ENCODE measurements at places on chromosomes 13 and 19.
A peak's percentile ranks its signal among the peaks of the same experiment; 100 is the strongest.

DNA sequence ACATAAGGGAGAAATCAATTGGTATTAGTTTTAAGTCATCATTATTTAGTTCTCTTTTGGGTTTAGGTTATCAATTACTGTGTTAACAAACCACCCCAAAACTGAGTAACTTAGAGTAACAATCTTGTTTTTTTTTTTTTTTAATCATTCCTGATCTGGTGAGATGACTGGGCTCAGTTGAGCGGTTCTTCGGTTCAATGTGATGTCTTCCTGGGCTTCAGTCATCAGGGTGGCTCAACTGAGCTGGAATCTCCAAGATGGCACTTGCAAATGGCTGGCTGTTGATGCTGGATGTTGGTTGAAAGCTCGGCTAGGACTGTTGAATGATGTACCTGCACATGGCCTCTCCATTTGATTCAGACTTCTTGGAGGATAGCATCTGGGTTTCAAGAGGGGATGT lies 3.2 kb upstream of the TARM1 start:
- no peak for DNase-seq

- no peak for DNase-seq
Measured at GRCh38 chr13:78129823-78130222, 211.2 kb upstream of the EDNRB start.

DNA sequence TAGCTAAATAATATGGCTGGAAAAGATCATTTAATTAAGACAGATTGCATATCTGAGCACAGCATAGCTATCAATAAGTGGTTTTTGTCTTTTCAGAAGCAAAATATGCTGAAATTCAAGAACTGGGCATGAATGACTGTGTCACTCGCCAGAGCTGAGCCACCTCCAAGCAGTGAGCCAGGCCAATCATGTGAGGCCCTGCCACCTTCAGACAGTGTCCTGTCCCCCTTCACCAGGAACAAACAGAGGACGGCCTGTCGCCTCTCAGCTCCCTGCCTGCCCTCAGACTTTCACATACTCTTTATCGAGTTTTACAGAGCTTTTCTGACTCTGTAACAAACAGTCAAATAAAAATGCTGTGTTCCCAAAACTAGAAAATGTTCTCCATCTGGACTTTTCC lies 171.0 kb upstream of the TSC22D1 start:
- no peak for DNase-seq

- DNase-seq: no peak
Measured at GRCh38 chr19:15732388-15732787, 4.6 kb downstream of the OR10H2 start.

- DNase-seq: peak; percentile 5
Measured at GRCh38 chr13:106846571-106847448, 278.9 kb upstream of the ARGLU1 start.

DNA sequence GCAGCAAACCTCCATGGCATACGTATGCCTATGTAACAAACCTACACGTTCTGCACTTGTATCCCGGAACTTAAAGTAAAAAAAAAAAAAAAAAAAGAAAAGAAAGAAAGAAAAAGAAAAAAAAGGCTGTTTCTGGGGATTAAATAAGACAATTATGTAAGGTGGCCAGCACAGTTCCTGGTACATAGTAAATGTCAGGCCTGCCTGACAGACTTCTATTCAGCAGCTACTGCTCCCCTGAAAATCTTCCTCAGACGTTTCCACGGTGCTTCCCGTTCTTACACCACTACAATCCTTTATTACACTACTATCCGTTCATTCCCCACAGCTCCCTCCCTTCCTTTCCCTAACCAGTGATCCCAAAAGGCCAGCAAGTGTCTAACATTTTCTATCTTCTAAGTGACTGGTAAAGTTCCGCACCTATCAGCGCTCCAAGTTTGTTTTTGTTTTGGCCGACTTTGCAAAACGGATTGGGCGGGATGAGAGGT lies 636 bp upstream of the RB1 start:
- no peak for DNase-seq

DNA sequence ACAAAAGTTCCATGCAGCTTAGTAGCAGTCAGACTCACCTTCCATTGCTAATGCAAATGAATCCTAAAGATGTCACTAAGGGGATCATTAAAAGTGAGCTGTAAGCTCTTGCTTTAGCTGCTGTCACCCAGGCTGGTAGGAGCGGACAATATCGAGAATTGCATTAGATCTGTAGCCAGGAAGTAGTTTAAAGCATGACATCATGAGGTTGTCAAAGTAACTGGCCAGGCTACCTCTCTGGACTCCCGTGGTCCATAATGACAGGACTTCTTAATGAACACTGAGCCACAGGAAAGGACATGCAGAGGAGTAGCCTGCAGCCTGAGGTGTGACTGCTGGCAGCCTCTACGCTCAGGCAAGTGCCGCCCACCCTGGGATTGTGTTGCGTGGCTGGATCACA lies 522.3 kb upstream of the NBEA start:
- no peak for DNase-seq

- peak; percentile 72 for DNase-seq
Measured at GRCh38 chr19:28234637-28235036, 978.3 kb downstream of the UQCRFS1 start.

DNA sequence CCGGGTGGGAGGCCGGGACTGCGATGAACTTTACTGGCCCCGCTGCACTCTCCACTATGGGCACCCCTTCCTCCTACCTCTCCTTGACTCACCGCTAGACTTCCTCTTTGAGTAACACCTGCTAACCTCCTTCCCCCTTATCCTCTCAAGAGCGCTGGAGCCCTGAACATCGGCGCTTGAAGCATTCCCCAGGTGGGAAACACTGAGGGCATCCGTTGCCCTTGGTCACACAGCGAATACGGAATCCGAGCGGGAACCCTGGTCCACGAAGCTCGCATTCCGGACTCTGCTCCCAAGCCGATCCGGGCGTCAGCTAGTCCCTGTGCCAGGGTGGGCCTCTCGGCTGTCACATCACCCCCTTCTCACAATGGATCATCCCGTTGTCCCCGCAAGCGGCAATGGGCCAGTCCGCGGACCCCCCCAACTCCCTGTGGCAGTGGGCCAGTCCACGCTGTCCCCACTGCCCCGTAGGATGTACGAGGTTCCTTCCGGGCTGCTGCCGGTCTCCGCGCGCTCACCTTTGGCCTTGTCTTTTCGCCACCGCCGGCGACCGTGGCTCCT lies 4.2 kb downstream of the LIPE start:
- DNase-seq: peak; percentile 50

DNA sequence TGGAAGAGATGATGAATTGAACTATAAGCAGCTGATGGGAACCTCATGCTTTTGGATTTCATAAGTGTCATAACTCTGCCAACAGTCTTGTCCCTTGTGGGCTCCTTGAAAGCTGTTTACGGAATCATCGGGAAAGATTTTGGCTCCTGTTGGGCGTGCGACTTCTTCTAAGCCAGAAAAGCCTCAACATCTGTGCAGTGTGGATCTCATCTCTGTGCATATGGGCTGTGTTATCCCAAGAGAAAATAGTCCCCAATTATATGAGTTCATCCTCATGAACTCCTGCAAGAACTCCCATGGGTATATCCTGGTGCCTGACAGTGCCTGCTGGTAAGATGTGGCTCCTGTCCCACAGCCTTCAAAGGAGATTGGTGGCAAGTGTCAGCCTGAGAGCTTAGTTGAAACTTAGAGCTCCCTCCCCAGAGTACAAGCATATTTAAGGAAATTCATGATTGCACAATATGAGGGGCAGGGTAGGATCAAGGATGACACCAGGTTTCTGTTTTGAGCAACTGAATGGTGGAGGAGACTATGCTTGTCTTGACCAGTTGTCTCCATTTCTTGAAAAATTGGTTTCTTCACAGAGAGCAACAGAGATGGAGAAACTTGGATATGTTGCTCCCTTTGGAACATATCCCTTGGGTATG lies 243.5 kb downstream of the ITGBL1 start:
- DNase-seq: no peak

DNA sequence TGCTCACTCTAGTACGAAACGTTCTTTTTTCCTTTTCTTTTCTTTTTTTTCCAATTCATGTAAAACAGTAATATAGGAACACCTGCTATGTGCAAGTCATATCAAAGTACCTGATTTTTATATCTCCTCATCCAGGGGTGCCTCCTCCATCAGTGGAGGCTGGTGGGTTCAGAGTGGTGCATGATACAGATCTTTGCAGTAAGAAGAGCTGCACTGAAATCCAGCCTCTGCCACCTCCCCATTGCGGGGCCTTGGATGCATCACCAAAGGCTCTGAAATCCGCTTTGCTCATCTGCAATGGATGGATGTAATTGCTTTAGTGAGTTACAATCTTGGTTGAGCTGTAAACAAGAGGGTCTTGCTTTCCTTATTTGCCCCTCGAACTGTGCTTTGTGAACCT lies 38.3 kb downstream of the GPR12 start:
- DNase-seq: no peak

DNA sequence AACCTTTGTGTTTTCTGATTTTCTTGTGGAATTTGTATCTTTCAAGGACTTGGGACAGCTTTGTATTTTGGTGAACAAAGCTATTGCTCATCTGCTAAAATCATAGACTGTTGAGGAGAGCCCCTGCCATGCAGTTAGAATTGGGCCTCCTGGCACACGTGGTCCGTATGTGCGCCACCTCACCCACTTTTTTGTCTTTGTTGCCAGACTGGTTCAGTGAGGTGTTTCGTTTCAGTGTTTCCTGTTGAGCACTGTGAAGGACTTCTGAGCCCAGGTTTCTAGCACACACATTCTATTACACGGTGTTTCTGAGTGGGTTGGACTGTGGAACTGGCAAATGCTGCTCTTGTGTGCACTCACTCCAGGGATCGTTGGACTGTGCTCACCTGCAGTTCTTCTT lies 37.6 kb upstream of the RNF113B start:
- peak; percentile 75 for DNase-seq

- DNase-seq: peak; percentile 17
Measured at GRCh38 chr19:10152100-10152499, 32.4 kb upstream of the EIF3G start.

GRCh38 chr19:38538386-38538785 lies 79.4 kb downstream of the MAP4K1 start:
- DNase-seq: no peak

- DNase-seq: no peak
Measured at GRCh38 chr13:60945396-60945795, 470.3 kb downstream of the PCDH20 start.

- DNase-seq: peak; percentile 3
Measured at GRCh38 chr13:42747399-42747873, 33.9 kb upstream of the FAM216B start.

DNA sequence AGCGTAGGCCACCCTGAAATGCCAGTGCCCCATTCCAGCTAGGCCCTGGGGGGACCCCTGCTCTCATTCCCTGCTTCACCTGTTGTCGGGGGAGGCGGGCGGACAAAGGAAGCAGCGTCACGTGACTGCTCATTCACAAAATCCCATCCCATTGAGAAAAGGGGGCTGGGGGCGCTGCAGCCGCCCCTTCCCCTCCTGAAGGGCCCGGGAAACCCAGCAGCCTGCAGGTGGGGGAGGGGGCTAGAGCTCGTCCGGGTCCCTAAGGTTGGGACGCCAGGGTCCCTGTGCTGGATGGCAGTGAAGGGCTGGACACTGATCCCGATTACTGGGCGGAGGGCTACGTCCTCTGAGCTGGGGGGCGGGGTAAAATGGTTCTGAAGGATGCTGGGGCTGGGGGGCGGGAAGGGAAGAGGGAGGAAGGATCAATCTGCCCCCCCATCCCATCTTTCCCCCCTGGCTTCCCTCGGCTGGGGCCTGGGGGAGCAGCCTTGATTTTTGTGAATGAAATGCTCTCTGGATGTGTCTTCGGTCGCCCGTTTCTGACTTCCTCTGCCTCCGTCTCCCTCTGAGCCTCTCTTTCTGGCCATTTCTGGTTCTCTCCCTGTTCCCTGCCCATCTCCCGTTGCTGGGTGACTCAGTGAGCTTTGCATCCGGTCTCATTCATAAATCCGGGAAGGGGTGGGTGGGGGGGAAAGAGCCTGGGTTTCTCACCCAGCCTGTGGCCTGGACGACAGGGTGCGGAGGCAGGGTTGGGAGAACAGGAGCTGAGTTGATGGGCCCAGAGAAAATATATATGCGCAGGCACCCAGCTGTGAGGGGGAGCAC lies 816 bp downstream of the SPRED3 start:
- peak; percentile 83 for DNase-seq

- no peak for DNase-seq
Measured at GRCh38 chr13:40070357-40070756, 414.9 kb downstream of the COG6 start.

GRCh38 chr13:67090856-67091255 lies 139.3 kb downstream of the PCDH9 start:
- peak; percentile 8 for DNase-seq

GRCh38 chr13:33261387-33262061 lies 24.0 kb downstream of the STARD13 start:
- no peak for DNase-seq

DNA sequence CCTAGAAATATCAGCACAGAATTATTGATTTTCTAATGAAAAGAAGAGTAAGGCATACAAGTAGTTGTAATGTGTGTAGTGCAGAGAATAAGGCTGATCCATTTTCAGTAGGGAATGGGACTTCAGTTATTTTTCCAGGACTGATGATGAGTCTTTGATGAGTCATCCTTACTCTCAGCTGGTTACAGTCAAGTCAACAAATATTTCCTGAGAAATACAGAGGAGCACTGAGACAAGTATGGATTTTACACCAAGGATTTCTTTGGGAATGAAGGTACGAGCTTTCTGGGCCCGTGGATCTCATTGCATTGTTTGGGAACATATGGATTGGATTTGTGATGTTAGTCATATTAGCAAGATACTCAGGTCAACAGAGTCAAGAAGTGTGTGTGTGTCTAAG lies 502.7 kb downstream of the FGF9 start:
- peak; percentile 64 for DNase-seq

DNA sequence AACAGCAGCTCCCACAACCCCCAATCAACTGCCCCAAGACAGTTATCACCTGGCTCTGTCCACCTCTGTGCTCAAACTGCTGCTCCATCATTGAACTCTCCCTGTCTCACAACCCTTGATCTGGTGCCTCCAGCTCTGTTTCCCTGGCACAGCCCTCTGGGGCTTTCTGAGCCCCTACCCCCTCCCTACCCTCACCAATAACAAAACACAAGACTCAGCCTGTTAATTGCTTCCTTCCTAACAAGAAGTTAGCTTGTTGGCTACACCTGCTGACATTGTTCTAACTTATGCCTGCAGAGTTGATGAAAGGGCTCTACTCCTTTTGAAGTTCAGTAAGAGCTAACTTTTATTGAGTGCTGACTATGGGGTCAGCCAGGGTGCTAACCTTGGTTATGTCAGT lies 99.4 kb upstream of the FNDC3A start:
- DNase-seq: no peak

- no peak for DNase-seq
Measured at GRCh38 chr19:58538257-58539168, 5.4 kb upstream of the TRIM28 start.
